H54 (cell line): ENCODE measurements at places on chromosomes 4 and X.

- DNase-seq, result peak; percentile 1
Observed at GRCh38 chr4:117063961-117064696, 21.2 kb downstream of the TRAM1L1 start.

DNA sequence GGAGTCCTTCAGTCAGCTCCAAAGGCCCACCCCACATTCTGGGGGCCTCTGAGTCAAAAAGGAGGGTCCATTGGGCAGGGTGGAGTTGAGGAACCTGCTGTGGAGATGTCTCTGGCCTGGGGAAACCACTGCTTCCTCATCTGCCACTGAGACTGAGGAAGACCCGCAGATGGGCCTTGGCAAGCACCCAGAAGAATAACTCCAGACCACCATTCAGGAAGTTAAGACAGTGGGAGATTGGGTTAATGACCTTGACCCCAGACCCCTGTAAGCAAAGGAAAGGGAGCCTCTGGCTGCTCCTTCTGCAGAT, 8.1 kb upstream of the HSD17B10 start:
- no peak for DNase-seq

DNA sequence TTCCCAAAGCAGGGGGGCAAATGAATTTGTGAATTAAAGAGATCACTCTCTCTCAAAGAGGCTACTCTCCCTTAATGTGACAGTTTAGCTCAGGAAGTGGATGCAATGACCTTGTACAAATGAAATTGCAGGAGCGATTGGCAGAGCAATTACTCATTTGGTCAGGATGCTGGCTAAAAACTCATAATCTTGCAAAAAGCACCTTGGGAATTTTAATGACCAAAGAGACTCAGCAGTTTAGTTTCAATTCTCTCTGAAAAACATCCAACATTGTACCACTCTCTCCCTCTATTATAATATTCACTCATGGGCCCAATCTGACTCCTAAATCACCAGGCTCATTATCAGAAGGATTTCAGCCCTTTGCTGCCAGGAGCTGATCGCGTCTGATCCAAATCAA, 26.1 kb downstream of the PDGFC start:
- DNase-seq, result no peak

- DNase-seq, result no peak
Observed at GRCh38 chrX:11499076-11500044, 166.4 kb downstream of the ARHGAP6 start.

DNA sequence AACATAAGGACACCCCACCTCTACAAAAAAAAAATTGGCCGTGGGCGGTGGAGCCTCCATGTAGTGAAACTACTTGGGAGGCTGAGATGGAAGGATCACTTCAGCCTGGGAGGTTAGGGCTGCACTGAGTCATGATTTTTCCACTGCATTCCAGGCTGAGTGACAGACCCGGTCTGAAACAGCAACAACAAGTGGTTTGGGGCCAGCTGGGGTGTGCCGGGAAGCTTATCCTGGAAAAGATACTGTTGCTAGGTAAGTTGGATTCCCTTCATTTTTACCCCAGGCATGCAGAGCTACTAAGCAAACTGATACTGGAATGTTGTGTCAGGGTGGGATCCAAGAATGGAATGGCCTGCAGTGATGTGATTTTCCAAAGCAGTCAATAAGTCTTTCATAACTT, 57.0 kb downstream of the XAGE2 start:
- DNase-seq, result no peak

DNA sequence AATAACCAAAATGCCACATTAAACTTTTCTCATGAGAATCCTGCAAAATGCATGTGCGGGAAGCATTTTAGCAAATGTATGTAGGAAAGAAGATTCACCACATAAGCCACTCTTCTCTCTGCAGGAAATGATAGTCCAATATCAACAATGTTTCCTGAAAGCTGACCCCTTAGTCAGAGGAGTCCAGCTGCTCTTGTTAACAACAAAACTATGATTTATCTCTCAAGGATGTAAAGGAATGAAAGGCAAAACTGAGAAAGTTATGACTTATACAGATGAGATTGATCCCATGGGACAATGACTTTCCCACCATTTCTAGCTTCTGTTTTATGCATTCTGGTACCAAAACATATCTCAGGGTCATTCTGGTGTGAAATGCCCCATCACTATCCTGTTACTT, 125.0 kb upstream of the EDNRA start:
- no peak for DNase-seq

DNA sequence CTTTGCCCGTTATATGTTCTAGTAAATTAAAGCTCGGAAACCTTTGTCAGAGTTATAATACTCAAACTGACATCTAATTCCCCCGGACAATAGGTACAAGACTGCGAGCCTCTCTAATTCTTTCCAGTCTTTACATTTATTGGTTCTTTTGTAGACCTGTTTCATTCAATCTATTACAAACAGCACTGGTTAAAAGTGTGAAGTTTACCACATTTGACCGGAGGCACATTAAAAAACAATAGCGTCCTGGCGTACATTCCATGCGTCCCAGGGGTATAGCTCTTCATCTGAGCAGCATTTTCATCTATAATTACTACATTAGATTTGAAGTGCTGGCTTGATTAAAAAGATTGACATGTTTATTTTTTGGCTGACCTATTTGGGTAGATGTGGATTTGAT, 49.9 kb upstream of the TENM3 start:
- DNase-seq, result no peak

GRCh38 chr4:11105715-11106114, 323.0 kb downstream of the HS3ST1 start:
- no peak for DNase-seq

GRCh38 chr4:132218406-132218805, 930.7 kb upstream of the PCDH10 start:
- no peak for DNase-seq

- peak; percentile 52 for DNase-seq
Observed at GRCh38 chr4:88177983-88178625, 19.7 kb upstream of the ABCG2 start.

DNA sequence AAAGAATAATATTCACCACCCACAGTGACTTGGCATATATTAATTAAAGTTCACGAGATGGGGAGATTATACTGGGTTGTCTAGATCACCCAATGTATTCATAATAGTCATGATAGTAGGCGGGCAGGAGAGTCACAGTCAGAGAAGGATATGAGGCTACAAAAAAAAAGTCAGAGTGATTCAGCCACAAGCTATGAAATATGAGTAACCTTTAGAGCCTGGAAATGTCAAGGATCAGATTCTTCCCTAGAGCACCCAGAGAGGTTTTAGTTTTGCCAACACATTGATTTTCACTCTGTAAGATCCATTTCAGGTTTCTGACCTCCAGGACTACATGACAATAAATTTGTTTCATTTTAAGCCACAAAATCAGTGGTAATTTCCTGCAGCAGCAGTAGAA, 501.9 kb downstream of the GABRG1 start:
- peak; percentile 4 for DNase-seq

GRCh38 chrX:2517055-2517454, 16.3 kb upstream of the DHRSX start:
- no peak for DNase-seq

DNA sequence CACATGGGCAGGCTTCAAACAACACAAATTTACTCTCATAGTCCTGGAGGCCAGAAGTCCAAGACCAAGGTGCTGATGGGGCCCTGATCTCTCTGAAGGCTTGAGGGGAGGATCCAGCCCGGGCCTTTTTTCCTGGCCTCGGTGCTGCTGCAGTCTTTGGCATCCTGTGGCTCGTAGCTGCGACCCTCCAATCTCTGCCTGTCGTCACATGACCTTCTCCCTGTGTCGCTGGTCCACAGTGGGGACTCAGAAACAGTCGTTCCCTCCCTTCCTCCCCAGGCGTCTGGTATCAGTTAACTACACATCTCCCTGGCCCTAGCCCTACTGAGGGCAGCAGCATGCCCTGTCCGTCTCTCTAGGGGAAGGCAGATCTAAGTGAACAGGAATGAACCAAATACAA, 19.1 kb upstream of the MSX1 start:
- no peak for DNase-seq

GRCh38 chrX:71107762-71108360, 1.3 kb upstream of the CXorf65 start:
- no peak for DNase-seq

- DNase-seq, result no peak
Observed at GRCh38 chr4:34323549-34324320, 1920.6 kb downstream of the ARAP2 start.

GRCh38 chr4:159823743-159824142, 720.9 kb downstream of the RAPGEF2 start:
- DNase-seq, result no peak

DNA sequence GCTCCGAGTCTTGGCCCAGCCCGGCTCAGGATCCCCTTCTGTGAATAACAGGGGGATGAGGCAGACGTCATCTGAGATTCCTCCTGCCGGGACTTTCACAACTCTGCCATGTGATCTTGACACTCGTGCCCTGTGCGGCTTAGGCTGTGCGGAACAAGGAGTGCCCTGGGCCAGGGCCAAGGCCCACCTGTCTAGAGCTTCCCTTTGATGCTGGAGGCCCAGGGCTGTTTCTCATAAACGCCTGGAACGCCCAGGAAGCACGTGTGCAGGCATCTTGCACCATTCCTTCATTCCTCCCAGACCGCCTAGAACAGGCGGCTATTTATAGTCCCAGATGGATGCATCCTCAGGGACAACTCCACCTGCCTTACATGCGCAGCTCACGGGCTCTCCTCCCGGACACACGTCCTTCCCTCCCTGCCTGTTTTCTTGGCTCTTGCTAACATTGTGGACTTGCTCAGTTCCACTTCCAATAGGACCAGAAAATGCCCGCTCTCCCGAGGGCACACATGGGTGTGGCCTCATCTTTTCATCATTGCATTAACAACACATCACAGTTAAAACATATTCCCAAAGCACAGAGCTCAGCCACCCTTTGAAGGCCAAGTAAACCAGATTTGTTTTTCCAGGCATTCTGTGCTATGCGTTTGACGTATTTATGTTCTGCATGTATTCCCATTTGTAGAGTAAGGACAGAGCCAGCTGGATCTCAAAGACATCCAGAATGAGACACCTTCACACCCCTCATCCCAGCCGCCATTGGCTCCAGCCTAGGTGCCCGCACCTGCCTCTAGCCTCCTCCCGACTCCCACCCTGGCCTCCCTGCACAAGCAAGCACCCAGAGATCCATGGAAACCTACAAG, 57.2 kb downstream of the ABLIM2 start:
- no peak for DNase-seq

- DNase-seq, result no peak
Observed at GRCh38 chr4:2274320-2275043, 12.6 kb upstream of the MXD4 start.

GRCh38 chrX:24607616-24608015, 39.5 kb downstream of the PCYT1B start:
- DNase-seq, result no peak

DNA sequence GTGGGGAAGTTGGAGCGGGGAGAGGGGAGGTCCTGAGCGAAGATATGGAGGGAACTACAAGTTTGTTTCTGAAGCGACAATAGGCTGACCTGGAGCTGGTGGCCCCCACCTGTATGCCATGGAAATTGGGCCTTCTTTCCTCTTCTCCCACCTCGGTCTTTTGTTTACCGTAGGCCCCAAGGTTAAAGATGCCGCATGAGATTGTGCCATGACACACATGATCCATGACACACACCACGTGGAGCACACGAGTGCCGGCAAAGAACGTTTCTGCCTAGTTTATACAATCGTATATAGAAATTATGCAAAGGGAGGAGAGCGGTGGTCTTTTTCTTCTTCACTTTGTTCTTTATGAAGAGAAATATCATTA, 408 bp downstream of the TMEM33 start:
- DNase-seq, result no peak

- no peak for DNase-seq
Observed at GRCh38 chrX:103999234-103999633, 14.3 kb downstream of the H2BW1 start.
